Activated T-helper 1 cell treated with anti-CD3 and anti-CD28 coated beads, Interleukin-2, amount 50 U/mL, for 16 hours (primary cell): ENCODE measurements at places on chromosomes 4 and X.

- DNase-seq = no peak
Measured at GRCh38 chrX:77875372-77875771, 19.9 kb downstream of the MAGT1 start.

DNA sequence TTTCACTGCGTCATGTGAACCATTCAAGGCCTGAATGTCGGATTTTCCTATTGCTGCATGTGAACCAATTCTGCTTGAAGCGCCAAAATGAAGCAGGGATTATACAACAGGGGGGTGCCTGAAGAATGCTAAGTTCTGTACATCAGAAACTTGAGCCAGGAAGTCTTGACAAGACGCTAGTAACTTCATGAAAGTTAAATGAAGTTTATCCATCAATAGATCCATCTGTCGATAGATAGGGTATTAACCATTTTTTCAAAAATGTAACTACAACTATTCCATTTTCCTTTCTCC is 590 bp upstream of the NAF1 start:
- no peak for DNase-seq

DNA sequence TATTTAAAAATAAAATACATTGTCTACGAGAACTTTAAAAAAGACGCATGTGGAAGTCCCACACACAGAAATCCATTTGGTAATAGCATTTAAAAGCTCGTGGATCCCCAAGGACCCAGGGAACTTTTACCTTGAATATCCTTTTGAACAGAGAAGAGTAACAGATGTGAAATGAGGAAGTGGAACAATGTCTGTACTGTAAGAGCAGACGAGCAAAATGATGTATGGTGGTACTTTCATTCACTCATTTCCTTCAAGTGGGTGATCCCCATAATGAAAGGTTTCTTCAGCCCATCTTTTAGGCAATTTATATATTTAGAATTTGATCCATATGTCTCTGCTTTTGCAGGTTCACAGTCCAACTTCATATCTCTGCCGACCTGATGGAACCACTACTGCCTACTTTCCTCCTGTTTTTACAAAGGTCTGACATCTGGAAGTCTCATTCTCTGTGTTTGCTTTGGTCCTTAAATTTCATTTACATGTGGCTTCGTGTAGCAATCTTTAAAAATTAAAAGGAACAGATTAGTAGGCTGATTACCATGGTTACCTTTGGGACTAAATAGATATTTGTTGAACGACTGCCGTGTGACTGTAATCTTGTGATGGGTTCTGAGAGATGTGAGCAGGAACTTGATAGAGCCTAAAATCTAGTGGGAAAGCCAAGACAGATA is 188.4 kb downstream of the PALLD start:
- no peak for DNase-seq

DNA sequence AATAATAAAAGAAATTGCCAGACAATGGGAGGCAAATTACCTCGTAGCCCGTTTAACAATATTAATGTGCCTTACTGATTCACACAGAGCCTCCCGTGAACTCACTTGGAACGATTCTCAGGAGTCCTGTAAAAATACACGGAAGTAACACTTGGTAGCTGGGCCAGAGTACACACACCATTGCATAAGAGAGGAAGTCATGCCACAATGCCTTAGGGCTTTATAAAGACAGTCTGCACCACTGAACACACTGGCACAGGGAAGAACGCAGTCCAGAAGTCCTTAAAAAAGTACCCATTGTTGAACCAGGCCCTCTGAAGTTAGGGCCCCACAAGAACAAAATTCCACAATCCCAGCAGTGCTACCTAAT is 15.1 kb downstream of the SLC2A9 start:
- DNase-seq = no peak

DNA sequence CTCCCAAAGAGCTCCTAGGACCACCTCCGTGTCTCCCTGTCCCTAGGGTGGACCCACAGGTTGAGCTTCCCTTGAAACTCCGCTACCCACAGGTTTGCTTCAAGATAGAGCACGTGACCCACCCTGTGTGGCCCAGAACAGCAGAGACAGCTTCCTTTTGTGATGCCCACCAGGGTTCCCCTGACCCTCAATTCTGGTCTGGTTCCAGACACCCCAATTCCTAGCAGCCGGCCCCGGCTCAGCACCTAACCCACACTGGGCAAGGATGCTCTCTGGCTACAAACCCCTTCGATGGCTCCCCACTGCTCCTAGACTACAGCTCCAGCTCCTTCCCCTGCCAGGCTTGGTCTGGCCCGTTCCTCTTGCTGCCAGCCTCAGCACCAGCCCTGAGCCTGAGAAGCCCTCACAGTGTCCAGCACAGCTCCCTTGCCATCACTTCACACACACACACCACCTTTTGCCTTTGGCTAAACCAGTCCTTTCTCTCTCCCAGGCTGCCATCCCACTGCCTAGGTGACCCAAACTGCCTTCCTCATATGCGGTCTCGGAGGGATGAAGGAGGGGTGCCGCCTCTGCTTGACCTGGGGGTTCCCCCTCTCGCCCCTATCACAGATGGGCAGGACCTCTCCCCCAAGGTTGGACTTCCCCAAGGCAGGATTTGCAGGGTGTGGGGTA is 6.2 kb downstream of the PNCK start:
- no peak for DNase-seq

- DNase-seq = no peak
Measured at GRCh38 chrX:42751573-42751972, 26.4 kb downstream of the PPP1R2C start.

- no peak for DNase-seq
Measured at GRCh38 chr4:24644983-24645764, 60.8 kb upstream of the DHX15 start.

- no peak for DNase-seq
Measured at GRCh38 chrX:71859637-71860036, 51.0 kb upstream of the NHSL2 start.

DNA sequence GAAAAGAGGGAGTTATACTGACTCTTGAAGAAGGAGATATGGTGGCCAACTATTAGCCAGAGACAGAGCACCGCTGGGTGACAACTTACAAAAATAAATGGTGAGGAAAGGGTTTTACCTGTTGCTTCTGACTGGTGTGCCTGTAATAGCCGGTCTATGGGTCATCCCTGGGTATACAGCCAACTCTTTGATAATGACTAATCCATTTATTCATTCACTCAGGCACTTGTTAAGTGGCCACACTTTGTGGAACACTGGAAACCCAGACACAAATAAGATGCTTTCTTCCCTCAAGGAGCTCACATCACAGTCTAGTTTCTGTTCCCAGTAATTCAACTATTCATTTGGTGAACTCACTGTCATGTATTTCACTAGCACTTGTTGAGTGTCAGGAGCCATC is 13.2 kb upstream of the CAPN6 start:
- no peak for DNase-seq

DNA sequence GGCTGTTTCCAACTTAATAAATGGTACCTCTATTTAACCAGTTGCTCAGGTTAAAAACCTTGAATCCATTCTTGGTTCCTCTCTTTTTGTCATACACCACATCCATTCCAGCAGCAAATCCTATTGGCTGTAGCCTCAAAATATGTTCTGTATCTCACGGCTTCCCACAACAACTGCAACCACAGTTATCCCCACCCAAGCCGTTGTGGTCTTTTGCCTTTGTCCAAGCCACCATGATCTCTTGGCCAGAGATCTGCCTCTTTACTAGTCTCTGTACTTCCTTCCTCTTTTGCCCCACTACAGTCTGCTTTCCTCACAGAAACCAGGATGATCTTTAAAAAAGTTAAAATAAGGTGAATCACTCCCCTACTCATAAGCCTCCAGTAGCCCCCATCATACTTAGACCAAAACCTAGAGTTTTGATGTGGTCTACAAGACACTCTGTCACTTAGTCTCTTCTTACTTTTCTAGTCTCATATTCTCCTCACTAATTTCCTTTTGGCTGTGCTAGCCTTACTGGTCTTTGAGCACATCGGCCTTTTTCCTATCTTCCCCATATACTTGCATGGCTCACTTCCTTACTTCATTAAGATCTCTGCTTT is 10.3 kb downstream of the MAOA start:
- no peak for DNase-seq

- no peak for DNase-seq
Measured at GRCh38 chrX:149473092-149473491, 32.0 kb downstream of the IDS start.

DNA sequence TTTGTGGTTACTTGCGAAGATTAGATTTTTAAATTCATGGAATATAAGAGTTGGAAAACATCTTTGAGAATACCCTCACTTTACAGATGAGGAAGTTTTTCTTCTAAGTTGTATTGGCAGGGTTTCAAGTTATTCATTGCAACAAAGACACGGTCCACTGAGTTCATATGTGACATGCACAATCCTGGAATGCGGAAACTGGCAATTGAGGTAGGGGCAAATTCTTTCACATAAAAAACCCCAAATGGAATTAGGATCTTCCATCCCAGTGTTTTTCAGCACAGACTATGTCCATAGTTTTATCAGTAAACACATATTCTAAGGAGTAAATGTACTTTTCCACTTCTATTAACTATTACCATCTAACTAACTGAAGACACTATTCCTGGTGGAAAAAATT is 81.8 kb upstream of the NAP1L5 start:
- DNase-seq = no peak

DNA sequence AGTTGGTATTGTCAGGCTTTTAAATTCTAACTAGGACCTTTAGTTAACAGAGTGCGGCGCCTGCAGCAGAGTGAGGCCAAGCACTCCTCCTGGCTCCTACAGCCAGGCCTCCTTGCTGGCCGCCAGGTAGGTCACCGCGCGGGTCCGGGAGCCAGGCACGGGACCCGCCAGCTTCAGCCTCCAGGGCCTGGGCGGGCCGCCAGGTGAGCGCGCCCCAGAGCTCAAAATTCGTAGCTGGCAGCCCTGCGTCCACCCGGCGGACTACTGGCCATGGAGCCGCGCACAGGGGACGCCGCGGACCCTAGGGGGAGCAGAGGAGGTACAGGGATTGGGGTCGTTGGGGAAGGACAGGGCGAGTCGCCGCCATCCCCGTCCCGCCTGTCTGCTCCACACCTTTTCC is at the start of gene MAGIX:
TSS of gene MAGIX (plus strand) at position 139 of the 400 bp plus-strand sequence. CDS start at position 271, 132 bp downstream.
- no peak for DNase-seq

- no peak for DNase-seq
Measured at GRCh38 chr4:1472148-1472797, 66.0 kb upstream of the NKX1-1 start.

DNA sequence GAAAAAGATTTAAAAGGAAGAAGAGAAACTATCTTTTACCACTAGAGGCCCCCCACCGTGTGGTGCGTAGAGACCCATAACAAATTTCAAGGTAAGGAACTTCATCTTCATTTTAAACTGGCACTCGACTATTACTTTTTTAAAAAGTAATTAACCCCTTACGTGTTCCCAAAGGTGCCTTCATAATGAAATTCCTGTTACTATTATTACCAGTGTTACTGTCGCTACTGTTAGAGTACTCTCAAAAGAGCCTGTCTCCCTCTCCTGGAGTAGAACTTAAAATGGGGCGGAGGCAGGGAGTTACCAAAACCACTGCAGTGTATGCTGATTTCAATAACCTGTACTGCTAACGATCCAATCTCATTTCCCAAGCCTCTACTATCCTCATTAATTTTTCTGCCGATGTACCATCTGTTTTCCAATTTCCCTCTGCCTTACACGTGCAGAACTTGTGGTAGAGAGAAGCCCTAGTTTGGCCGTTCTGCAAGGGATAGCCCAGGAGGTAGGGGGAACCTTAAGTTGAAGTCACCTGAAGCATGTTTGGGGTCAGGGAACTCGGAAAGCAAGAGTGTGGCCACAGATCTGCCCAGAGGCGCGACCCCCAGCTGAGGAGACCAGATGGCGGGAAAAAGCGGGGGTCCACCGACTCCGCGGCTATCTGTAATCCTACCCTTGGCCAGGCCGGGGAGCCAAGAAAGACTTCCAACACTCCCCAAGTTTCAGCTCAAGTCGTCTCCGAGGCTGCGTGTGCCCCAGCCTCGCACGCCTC is 720 bp upstream of the STK26 start:
- no peak for DNase-seq

- no peak for DNase-seq
Measured at GRCh38 chrX:13123857-13124345, 79.5 kb upstream of the FAM9C start.

DNA sequence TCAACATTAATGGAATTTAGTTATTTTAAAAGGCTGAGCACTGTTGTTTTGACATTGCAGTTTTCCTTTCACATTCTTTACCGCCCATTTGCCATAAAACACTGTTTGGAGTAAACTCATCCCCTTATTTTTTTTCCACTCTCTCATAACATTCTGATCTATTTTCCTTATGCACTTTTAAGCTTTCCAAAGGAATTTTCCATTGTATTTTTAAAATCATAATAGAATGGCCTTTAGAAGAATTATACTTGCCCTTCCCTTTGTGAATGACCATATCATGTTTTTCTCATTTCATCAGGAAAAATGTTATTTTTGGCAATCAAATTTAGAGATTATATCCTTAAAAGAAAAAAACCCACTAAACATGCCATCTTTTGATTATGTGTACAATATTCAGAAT is 1074.2 kb downstream of the STIM2 start:
- no peak for DNase-seq

- DNase-seq = no peak
Measured at GRCh38 chrX:7346021-7346420, 198.1 kb upstream of the PUDP start.

DNA sequence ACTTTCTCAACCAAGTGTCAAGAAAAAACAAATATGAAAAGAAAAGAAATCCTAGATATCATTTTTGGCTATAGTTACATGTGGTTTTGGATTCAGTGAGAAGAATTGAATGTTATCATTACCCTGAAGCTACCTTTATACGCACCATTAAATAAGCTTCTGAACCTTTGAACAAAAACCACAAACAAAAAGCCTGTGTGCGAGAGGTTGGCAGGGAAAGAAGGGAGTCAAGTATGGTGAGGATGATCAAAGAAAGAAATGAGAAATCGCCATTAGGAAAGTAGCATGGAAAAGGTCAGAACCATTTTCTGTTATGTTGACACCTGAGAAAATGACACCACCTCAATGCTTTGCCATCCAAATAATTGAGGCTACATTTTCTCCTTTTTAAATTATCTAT is 1.2 kb upstream of the SLC7A11 start:
- DNase-seq = no peak

DNA sequence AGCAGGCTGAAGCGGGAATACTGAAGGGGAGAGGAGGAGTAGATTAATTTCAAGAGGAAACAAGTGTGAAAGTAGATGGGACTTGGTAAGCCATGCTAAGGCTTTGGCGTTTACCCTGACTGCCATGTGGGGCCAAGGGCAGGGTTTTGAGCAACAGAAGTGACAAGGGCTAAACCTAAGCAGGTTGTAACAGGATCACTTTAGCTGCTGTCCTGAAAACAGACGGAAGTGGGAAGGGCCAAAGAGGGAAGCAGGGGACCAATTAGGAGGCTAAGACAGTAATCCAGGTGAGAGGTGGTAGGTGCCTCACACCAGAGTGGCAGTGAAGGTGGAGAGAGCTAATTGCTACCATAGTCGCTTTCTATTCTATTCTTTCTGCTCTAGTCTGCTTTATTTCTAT is 166.5 kb downstream of the PJA1 start:
- no peak for DNase-seq

DNA sequence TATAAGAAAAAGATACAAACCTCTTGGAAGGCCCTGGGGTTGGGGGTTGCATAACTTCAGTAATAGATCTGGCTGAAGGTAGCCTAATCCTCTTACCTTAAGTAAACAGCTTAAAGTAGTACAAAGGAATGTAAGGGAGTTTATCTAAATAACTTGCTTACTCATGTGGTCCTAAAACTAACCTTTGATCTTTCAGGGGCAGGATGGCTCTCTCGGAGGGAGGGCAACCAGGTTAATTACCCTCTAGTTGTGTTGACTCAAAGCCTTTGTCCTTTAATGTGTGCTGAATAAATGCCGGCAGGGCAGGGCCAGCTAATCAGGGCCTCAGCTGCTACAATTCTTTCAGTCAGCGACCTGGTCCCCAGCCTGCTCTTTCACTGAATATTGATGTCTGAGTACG is 822.0 kb upstream of the SLIT2 start:
- DNase-seq = no peak
